ENCODE measurements at places on chromosomes 6 and 20.

- DNase-seq, result no peak
These were observed 75.2 kb downstream of the GFOD1 start for GRCh38 chr6:13412211-13412610.

DNA sequence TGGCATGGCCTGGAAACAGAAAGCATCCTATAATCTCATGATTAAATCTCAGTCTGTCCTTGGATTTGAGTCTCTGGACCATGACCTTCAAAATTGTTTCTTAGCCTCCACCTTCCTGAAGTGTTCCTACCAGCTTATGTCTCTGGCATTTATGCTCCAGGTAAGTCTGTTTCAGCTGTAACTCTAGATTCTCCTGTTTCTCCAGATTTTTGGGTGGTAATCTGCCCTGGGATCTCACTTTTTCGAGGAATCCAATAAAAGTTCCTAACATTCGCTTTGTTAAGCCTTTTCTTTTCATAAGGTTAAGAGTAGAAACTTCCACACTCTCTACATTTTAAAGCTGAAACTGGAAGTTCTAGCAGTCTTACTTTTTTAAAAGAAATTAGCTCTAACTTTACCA, 318.5 kb downstream of the C6orf118 start:
- no peak for DNase-seq

GRCh38 chr6:56766806-56767178, 124.1 kb upstream of the DST start:
- DNase-seq, result no peak

DNA sequence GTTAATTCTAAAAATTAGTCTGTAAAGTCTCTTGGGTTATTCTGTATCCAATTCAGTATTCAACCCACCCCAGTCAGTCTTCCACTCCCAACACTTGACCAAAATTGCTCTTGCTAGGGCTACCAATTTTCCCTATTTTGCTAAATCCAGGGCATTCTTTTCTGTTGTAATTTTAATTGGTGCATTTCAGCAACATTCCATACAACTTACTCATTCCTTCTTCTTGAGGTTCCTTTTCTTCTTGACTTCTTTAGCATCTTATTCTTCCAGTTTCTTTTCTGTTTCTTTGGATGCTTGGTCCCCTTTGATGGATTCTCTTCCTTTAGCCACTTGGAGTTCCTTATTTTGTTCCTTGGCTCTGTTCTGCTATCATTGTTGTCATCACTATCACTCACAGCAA, 11.2 kb upstream of the GRM1 start:
- no peak for DNase-seq

DNA sequence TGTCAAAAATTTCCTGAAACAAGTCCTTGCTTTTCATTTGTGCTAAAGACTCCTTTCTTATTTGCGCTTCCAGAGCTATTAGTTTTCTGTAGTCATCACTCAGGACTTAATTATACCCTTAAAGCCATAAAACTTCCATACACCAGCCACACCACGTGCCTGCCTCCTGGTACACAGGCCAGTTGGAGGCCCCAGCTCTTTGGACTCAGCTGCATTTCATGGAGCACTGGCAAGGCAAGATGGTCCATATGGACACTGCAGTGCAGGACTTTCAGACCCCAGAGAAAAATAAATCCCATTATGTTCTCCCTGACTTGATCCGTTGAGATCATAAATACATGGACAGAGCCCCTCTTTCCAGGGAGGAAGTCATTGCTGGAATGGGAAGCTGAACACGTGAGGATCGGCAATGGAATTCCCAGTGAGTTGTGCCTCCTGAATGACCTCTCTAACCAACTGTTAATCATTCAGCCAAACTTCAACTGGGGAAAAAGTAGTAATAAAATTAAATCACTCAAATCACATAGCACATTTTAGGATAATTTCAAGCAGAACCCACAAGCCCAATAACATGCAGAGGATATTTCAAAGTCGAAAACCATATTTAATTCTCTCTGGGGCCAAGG, 173.1 kb downstream of the HACE1 start:
- DNase-seq, result no peak

DNA sequence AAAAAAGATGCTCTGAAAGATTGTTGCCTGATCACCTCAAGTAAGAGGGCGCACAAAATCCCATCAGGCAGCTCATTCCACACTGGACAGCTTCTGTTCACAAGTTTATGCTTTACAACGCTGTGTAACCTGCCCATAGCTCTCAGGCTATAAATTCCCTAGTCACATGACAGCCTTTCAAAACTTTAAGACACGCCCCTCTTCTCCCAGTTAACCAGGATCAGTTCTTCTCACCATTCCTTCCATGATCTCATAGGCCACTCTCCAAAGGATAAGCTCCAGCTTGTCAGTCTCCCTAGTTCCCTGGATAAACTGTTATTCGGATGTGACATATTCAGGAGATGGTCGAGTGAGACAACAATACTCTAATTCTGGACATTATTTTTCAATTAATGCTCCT, 15.0 kb downstream of the ADNP start:
- DNase-seq, result no peak

DNA sequence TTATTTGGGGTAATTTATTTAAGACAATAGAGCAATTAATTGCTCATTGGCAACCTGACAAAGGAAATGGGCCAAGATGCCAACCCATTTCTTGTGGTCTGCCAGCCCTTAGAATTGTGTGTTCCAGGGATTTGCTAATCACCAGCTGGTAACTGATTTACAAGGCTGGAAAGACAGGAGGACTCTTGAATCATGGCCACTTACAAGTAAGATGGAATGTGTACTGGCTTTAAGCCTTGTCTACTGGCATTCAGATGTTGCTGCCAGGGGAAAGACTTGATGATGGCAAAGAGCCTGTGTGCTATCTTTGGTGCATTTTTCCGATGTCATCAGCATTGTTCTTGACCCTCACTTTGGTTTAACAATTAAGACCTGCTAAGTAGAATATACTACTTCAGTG, 91.0 kb downstream of the BCKDHB start:
- DNase-seq, result no peak

- no peak for DNase-seq
These were observed 302.5 kb downstream of the DHX35 start for GRCh38 chr20:39264506-39265172.

DNA sequence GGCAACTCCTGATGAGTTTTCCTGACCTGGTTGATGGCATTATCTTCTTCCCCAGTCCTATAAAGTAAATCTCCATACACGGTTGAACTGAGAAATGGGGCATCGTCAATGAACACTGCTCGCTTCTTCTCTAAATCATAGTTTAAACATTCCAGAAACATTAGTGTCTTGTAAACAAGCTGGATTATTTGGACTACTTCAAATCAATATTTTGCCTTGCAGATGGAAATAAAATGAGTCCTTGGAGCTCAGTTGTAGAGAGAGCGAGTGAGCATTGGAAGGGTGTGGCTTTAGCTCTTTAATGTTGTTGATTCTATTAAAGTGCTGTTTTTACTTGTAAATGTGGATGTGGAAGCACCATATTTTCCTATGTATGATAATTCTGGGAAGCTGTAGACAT, 18.4 kb downstream of the C6orf89 start:
- no peak for DNase-seq

DNA sequence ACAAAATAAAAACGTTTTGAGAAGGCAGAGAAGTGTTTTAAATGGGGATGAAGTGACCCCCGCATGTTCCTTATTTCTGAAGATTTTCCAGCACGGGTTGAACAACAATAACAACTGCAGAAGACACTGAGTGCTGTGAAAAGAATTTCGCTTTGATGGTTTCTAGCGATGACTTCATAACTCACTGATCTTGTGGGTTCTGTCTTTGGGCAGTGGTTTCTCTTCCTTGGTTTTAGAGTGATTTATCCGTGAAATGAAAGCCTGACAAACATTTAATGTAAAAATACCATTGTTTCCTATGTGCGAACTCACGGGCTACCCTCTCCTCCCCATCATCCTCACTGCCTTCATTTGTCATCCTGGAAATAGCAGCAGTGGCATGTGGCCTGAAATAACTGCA, 793.9 kb downstream of the QKI start:
- no peak for DNase-seq

- no peak for DNase-seq
These were observed 469.4 kb upstream of the SLC35B3 start for GRCh38 chr6:8904754-8905153.

DNA sequence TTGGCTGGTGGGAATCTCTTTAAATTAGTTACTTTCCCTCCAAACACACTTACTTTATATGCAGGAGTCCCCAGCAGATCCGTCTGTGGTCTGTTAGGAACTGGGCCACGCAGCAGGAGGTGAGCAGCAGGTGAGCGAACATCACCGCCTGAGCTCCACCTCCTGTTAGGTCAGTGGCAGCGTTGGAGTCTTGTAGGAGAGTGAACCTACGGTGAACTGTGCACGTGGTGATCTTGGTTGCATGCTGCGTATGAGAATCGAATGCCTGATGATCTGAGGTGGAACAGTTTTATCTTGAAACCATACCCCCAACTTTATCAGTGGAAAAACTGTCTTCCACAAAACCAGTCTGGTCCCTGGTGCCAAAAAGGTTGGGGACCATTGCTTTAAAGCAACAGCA, 5.0 kb downstream of the SERPINB6 start:
- DNase-seq, result no peak
